ENCODE measurements at places on chromosomes 3 and 15.
A peak's percentile ranks its signal among the peaks of the same experiment; 100 is the strongest.

GRCh38 chr15:80121546-80121945 is 31.3 kb upstream of the FAH start:
- no peak for DNase-seq

GRCh38 chr15:36183201-36183600 is 396.2 kb upstream of the CDIN1 start:
- no peak for DNase-seq

- DNase-seq = peak; percentile 64
Measured at GRCh38 chr3:179322286-179323196, at the start of gene ZNF639. ZNF639 (plus strand) TSS chr3:179323031; CDS start chr3:179328294, 5,263 bp downstream.

GRCh38 chr15:29888646-29889045 is 66.4 kb upstream of the TJP1 start:
- no peak for DNase-seq

DNA sequence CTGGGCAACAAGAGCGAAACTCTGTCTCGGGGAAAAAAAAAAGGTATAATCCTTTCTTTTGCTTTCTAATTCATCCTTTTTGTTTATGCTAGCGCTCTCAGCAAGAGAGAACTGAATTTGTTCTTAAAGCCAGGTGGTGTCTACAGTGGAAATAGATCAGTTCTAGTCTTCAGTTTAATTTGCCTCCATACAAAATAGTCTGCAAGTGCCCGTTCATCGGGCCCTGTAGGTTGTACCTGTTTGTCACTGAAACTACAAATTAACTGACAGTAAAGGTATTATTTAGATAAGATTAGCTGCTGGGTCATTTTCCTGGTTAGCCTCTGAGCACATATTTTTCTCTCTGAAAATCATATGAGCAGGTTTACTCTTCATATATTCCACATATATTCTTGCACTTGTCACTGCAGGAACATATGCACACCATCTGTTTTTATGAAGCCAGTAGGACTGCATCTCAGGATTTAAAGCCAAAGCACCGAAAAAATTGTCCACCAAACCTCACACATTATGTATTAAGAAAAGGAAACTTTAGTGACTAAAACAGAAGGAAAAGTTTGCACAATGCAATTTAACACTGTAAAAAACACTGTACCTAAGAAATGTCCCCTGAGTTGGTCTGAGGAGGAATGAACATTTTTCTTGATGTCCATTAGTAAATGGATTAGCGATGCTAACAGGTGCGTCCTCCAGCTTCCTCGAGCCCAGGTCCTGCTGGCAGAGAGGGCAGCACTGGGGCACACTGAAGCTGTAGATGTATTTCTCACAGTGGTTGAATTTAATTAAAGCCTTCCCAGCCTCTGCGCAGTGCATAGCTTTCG is 437 bp downstream of the MKRN2OS start:
- no peak for DNase-seq
